ENCODE measurements at places on chromosomes 16 and 17.

DNA sequence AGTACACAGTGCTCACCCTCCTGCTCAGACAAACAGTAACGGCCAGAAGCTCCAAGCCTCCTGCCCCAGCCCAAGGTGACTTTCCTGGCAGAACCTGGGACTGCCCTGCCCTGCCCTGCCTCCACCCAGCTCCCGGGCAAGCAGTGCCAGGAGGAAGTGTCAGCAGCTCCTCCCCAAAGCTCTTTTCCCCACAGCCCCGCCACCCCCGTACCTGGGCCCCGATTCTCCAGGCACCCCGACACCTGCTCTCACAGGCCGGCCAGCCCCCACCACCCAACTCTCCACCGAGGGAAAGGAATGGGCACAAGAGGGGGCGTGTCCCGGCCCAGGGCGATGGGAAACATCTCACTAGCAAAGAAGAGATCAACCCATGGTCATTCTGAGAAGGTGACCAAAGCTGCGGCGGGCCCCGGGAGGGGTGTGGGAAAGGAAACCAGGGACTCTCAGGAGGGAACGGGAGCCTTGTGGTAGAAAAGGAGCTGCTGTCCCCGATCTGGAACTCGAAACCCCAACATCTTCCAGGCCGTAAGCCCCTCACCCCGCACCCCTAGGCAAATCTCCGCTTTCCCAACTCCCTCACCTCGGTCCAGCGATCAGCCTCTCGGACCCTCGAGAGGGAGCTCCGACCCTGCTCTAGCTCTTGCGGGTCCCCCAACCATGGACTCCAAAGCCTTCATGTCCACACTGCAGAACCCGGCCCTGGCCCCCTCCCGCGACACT, 1.2 kb downstream of the BCAR1 start:
- DNase-seq, result no peak

- no peak for DNase-seq
Observed at GRCh38 chr16:802914-803753, 2.6 kb upstream of the GNG13 start.

- DNase-seq, result no peak
Observed at GRCh38 chr17:50699410-50699809, 8.3 kb downstream of the ANKRD40 start.

DNA sequence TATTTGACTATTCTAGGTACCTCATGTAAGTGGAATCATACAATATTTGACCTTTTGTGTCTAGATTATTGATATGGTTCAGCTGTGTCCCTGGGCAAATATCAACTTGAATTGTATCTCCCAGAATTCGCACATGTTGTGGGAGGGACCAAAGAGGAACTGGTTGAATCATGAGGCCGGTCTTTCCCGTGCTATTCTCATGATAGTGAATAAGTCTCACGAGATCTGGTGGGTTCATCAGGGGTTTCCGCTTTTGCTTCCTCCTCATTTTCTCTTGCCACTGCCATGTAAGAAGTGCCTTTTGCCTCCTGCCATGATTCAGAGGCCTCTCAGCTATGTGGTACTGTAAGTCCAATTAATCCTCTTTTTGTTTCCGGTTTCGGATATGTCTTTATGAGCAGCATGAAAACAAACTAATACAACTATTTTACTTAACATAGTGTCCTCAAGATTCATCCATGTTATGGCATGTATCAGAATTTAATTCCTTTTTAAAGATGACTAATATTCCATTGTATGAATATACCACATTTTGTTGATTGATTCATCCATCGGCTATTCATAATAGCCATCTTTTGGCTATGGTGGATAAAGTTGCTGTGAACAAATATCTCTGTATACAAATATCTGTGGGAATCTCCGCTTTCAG, 129.1 kb downstream of the FTO start:
- no peak for DNase-seq

DNA sequence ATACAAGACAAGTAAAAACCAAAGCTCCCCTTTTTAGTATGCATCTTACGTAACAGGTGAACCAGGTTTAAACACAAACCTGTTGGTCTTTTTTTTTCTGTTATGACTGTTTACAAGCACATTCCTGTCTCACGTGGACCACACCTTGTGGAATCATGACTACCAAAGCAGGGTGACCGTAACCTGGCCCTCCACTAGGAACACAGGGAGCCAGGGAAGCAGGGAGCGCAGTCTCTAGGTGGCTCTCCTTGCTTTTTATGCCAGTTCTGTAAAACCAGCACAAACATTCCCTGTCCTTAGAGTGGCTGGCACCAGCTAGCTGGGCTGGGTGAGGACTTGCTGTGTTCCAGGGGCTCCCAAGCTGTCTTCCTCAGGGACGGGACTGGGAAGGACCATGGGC, 44.1 kb downstream of the DDX19A start:
- no peak for DNase-seq

- DNase-seq, result no peak
Observed at GRCh38 chr16:49598383-49599170, 225.0 kb downstream of the C16orf78 start.

GRCh38 chr17:79788455-79788854, 8.4 kb downstream of the CBX8 start:
- no peak for DNase-seq

DNA sequence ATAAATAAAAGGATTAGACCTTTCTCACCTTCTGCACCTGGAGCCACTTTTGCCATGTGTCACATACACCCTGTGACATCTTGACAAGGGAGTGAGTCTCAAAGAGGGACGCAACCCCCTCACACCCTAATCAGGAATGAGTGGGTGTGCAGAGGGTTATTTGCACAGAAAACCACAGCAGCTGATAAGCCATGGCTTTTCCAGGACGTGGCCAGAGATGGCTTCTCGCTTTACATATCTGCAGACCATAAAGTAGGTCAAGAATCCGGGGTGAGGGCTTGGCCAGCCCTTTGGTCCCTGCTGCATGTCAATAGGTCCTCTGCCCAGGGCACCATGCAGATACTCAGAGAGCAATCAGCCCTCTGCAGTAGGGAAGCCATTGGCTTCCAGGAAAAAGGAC, 2.4 kb upstream of the CD300LF start:
- DNase-seq, result no peak

DNA sequence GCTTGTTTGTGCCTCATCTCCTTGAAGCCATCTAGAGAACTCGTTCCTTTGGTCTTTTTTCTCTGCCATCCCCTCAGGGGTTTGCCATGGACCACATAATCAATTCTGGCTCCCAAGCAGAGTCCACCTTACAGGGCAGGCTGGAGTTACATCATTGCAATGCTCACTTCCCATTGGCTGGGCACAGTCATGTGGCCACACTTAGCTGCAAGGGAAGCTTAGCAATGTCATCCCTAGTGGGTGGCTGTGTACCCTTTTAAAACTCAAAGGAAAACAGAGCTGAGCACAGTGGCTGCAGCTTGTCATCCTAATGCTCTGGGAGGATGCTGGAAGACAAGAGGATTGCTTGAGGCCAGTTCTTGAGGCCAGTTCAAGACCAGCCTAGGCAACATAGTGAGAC, 41.9 kb upstream of the POLR3E start:
- no peak for DNase-seq

DNA sequence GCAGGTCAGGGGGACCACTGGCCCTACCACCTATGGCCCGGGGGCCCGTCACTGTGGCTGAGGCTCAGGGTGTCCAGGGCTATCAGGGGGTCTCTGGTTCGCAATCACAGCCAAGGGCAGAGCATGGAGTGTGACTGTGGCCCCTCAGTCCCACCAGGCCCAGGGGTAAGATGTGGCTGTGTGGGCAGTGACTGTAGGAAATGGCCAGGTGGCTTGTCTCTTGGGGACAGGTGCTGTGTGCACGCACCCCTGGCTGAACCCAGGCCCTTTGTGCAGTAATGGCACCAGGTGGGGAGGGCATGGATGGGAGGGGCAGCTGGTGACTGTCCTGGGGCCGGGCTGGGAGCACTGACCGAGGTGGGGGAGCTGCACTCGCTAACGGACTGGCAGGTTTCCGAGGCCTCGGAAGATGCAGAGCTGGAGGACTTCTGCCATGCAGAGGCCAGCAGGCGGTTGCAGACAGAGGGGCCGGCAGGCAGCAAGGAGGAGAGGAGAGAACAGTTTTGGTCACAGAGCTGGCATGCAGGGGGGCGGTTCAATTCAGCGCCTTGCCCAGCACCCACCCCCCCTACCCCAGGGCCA, 18.8 kb downstream of the IL34 start:
- DNase-seq, result no peak

- DNase-seq, result peak; percentile 76
Observed at GRCh38 chr16:27367461-27368357, 34.3 kb upstream of the IL21R start.

DNA sequence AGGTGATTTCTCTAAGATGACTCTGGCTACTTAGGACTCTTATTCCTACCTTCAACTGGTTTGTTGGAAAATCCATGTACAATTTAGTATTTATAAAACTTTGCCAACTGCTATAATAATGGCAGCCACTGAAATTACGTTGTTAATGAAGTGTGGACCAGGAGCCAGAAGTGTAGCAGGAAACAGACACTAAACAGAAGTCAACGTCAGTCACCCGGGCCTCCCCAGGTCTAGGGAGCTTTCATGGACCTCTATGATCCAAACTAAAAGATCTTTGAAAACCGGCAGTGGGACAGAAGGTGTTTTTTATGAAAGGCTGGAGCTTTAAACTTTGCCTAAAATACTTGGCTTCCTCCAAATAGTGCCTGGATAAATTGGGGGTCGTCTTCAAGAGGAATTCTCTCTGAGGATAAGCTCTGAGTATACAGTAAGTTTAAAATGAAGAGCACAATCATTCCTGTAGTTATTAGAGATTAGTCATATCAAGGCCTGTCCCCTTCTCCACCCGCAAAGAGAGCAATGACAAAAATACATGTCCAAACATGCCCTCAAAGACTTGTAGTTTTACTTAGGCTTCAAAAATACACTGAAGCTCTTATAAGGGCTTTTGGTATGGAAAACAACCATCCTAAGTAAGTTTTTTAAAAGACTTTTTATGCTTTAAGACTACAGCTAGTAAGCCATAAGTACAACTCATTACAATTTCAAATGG, 34.6 kb downstream of the DCUN1D3 start:
- no peak for DNase-seq

GRCh38 chr16:12215277-12216105, 239.0 kb downstream of the SNX29 start:
- DNase-seq, result no peak

DNA sequence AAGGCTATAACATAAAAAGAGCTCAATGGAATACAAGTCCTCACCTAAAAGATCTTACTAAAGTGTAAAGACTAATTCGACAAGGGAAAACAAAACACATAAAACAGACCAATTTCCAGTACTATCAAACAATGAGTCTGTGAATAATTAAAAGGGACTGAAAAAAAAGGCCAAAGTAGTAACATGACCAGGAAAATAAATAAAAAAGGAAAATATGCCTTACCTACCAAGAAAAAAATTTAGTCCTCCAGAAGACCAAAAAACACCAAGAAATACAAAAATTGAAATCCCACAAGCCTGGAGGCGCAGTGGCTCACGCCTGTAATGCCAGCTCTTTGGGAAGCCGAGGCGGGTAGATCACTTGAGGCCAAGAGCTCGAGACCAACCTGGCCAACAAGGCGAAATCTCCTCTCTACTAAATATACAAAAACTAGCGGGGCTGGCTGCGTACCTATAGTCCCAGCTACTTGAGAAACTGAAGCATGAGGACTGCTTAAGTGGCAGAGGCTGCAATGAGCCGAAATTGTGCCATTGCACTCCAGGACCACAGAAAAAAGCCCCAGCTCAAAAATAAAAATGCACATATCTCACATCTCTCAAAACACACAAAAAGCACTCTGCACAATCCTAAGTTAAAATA, 60.8 kb downstream of the TEX14 start:
- DNase-seq, result no peak

GRCh38 chr16:48244863-48245195, 729 bp downstream of the LONP2 start:
- no peak for DNase-seq

DNA sequence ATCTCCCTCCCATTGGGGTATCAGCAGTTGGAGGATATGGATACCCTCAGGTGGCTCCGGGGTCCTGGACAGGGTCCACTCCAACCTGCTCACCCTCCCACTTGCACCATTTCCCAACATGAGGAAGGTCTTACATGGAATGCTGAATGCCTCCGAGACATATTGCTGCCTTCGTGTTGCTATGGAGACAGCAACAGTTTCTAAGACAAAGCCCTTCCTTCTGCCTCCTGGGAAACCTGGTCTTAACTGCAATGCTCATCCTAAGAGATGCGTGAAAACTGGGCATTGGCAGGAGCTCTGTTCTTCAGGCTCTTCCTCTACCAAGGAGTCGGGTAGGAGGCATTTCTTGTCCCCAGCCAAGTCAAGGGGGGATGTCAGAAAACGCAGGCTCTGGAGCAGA, 45.2 kb downstream of the ST3GAL2 start:
- DNase-seq, result no peak
